ENCODE measurements at places on chromosomes 1 and 21.

- no peak for DNase-seq
Observed at GRCh38 chr1:83769072-83769471, 229.9 kb downstream of the TTLL7 start.

DNA sequence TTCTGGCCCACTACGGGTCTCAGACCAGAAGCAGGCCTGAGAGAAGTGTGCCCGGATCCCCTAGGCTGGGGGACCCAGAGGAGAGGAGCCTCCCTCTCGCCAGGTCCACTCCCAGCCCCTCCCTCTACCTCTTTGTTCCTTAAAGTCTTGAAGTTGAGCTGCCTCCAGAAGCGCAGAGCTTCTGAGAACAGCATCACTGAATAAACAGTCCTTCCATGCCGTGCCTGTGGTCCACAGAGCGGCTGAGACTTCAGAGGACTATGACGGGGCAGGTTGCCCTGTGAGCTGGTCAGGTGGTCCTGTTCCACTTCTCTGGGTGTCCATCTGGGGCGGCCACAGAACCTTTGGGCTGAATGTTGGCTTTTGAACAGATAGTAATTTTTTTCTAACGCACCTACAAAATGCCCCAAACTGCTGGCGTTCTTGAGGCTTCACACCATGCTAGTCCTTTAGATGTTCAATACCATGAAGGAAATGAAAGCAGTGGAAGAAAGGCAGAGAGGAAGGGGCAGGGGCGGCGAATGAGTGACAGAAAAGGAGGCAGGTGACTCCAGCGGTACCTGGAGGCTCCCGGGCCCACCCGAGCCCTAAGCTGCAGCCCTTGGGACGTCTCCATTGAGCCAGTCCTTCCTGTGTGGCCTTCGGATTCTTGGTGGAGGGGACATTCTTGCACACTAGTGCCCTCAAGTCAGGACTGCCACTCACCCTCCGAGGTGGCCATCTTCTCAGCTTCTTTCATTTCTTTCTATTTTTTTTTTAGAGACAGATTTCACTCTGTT is 239.3 kb upstream of the VAMP3 start:
- no peak for DNase-seq

DNA sequence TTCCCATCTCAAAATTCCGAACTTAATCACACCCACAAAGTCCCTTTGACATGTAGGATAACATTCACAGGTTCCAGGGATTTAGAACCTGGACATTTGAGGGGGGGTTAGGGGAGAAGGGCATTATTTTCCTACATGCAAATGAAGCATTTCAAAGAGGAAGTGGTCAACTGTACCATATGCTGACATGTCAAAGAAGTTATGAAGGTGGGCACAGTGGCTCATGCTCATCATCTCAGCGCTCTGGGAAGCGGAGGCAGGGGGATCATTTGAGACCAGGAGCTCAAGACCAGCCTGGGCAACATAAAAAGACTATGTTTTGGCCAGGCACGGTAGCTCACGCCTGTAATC is 35.7 kb downstream of the PTP4A2 start:
- DNase-seq: no peak

DNA sequence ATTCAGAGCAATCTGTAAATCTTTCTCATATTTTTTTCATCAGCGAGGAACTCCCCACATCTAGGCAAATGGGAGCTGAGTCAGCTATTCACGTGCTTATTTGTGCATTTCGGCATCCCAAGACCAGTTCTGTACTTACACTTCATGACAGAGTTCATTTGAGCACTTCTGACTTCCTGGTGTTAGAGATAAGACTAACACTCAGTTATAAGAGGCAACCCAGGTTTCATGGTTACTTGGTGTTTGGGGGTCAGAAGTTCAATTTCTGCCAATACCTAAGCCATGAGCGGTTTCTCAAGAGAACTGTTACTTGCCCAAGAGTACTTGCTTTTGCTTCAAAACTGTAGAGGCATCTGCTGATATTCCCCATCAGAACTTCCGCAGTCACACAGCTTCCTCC is 24.1 kb upstream of the DESI2 start:
- DNase-seq: no peak

- DNase-seq: no peak
Observed at GRCh38 chr1:232248276-232248820, 381.6 kb downstream of the SIPA1L2 start.

- DNase-seq: no peak
Observed at GRCh38 chr1:27430903-27431600, 38.6 kb downstream of the GPR3 start.

Data from posterior cingulate gyrus (tissue), 11 donors.